GM19239 (cell line): ENCODE measurements at places on chromosomes 6 and 20.
A peak's percentile ranks its signal among the peaks of the same experiment; 100 is the strongest.

GRCh38 chr20:1397710-1398109 is 4.9 kb upstream of the FKBP1A start:
- no peak for DNase-seq

DNA sequence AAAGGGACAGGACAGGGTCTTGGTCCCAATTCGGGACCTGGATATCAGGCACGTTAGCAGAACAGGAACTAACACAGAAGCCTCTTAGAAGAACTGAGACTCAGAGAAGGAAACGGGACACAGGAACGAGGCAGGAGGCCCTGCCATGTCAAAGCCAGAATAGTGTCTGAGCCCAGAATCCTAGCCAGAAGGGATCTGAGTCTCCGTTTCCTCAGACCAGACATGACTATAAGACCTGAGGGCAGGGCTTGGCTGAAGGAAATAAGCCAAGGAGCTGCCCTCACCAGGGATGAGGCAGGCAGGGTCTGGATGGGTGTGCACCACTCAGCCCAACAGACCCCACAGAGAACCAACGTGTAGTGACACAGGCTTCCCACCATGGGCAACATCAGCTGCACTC is 40.3 kb downstream of the TRERF1 start:
- DNase-seq, result no peak

DNA sequence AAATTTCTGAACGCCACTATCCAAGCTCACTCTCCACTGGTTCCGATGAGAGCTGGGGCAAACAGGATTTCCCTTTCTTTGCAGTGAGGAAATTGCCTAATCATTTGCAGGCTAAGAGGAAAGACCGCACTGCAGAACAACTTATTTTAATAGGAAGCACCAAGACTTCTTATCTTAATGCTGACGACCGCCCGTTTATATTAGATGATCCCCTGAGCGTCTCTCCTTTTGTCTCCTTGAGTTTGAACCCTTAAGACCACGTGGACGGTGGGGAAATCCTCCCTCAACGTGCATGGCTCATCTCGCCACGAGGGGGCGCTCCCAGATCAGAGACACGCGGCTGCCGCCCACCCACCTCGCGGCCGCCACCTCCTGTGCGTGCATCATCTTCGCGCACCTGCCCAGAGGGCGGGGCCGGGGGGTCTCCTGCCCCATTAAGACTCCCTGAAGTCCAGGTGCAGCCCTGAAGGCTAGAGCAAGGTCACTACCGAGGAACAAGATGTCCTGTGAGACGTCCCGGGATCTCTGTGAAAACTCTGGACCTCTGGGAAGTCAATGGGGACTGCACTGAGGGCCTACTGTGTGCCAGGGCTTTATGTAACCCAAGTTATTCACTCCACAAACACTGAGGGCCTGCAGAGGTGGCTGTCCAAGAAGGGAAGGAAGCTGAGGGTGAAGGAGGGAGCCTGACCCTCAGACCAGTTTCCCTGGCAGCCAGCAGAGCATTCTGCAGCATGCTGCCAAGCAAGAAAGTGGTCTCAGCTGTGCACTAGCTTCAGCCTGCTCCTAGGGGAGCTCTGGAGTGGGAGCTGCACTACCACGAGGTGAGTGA is 28.1 kb downstream of the PDYN start:
- DNase-seq, result peak; percentile 58

- no peak for DNase-seq
These were observed 24.4 kb downstream of the PROCR start for GRCh38 chr20:35196313-35196712.

DNA sequence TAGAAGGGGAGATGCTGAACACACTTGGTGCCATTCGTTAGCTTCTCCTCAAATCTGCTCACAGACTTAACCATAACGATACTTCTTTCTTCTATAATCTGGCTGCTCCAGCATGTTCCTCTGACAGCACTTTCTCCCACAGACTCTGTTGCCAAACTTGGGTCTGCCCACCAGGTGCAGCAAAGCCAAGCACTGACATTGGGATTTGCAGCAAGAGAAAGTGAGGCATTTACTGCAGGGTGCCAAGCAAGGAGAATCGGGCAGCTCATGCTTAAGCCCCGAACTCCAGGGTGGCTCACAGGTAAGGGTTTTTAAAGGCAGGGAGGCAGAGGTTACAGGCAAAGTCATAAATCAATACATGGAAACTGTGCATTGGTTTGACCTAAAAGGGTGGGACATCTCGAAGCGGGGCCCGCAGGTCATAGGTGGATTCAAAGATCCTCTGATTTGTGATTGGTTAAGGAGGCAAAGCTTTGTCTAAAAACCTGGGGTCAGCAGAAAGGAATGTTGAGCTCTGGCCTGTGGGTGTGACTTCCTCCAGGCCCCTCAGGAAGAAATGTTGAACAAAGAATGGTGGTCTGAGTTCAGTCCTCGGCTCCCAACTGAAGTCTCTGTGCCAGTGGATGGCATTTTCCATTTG is 25.1 kb upstream of the PNPLA1 start:
- no peak for DNase-seq

- no peak for DNase-seq
These were observed 34.2 kb downstream of the PKIG start for GRCh38 chr20:44616604-44616964.

- DNase-seq, result no peak
These were observed 365.9 kb downstream of the RNF144B start for GRCh38 chr6:18753076-18753475.

DNA sequence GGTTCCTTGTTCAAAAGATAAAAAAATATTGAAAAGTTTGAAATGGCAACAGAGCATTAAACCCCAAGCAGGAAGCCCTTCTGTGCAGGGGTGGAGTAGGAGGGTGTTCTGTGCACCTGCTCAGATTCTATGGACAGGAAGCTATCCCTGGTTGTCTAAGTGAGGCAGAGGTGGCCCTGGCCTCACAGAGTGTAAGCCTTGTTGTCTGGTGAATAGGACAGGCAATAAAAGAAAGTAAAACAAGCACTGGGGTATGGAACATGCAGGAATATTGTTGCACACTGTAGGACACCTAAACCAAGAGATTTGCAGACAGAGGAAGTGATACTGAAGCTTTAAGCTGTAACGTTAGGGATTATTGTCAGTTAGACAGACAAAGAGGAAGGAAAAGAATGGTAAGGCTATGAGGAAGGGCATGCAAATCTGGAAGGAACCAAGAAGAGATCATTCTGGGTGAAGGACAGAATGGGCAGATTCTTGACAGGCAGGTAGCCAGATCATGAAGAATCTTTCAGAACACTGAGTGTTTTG is 66.8 kb downstream of the TBC1D7 start:
- DNase-seq, result no peak

- no peak for DNase-seq
These were observed 70.7 kb upstream of the POPDC3 start for GRCh38 chr6:105250533-105250932.
